ENCODE measurements at places on chromosomes 7 and 10. TPM values are rescaled to one million over a fixed set of nuclear protein-coding genes. Genes with fewer than 3 reads are reported as not detected.

GRCh38 chr7:585873-586272 is 66.2 kb upstream of the PDGFA start:
- DNase-seq = no peak

GRCh38 chr7:28815928-28816373 is 142.2 kb downstream of the TRIL start:
- DNase-seq = no peak

DNA sequence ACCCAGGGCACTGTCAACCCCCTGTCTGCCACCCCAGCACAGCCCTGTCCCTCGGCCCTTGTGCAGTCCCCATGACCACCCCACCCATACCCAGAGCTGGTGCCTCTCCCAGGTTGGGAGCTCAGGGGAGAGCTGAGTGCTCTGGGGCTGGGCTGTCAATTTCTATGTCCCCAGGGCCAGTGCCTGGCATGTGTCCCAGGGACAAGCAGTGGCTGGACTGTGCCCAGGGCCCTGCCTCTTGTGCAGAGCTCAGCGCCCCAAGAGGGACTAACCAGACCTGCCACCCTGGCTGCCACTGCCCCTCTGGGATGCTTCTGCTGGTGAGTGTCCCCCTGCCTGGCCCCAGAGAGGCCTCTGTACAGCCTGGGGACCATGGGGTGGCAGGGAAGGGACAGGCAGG is 29.0 kb upstream of the ZNF862 start:
- DNase-seq = no peak

GRCh38 chr10:54108961-54109360 is 692.1 kb downstream of the PCDH15 start:
- no peak for DNase-seq

DNA sequence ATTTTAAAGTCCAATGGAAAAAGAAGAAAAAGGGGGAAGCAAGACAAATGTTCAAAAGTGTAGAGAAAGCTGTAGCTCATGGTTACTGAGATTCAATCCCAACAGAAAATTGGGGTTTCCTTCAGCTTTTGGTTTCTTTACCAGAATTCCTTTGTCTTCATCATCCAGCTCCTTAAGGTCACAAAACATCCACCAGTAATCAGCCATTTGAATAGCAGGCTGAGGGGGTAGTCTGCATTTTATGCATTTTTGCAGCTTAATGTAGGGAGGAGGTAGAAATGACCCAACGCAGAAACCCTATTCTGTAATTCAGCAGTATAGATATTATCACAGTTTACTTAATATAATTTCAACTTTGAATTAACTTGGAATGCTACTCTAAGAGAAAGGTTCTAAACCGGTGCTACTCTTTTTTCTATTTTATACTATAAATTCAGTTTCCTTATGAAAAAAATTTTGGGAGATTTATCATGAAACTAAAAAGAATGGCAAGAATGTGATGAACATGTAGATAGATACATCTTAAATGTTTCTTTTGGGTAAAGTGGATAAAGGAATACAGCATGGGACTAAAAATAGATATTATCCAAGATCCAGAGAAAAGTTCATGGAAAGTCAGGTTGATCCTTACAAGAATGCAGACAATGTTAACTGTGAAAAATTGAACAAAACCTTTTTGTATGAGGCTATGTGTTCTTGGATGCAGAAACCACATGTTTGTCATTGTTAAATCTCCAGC is 596.9 kb downstream of the PHTF2 start:
- no peak for DNase-seq

DNA sequence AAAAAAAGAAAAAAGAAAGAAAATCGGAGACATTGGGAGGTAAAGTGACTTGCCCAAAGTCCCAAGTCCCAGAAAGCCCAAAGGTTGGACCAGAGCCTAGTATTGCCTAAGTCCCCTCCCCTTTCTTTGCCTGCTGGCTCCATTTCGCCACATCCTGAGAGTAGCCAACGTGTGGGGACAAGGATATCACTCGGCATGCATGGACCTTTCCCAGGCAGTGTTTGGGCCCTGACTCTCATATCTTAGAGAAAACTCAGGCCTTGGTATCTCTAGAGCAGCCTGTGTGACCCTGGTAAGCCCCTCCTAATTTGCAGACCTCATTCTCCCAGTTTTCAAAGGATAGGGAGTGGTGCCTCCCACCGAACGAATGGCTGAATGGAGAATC is 294.2 kb upstream of the ZMIZ1 start:
- DNase-seq = no peak

GRCh38 chr10:13139150-13139549 is 22.2 kb upstream of the MCM10 start:
- no peak for DNase-seq

- DNase-seq = no peak
These were observed 80.8 kb upstream of the SH2B2 start for GRCh38 chr7:102205915-102206314.

DNA sequence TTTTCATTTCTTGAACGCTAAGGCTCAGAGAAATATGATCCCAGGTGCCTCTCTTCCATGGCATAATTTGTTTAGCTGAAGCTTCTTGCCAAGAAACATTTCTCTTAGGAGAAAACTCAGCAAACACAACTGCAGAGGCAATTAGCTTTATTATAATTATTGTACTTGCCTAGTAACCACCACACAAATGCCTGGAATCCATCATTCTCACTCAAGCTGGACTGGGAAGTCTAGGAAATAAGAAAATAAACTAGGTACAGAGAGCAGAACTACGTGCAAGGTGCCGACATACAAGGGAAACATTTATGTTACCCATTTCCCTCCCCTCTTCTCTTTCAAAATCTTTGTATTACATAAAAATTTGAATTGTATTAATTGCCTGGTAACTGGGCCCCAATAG is 15.1 kb downstream of the SLC35B4 start:
- no peak for DNase-seq

DNA sequence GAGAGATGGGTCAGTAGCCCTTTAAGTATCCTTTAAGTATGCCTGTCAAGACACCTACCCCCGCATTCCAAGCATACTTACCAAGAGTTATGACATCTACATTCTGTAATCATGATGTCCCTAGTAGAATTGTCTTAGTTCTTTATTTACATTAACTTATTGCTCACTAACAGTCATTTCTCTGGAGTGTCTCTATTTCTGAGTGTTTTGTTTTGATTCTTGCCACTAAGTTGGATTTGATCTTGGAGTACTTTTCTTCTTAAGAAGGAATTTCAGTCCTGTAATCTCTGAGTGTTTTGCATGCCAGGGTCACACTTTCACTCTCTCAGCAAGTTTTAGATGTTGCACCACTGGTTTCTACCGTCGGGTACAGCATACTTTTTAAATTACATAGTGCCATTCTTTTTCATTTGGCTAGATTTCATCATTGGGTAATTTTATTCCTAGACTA is 1053.9 kb downstream of the KCNMA1 start:
- no peak for DNase-seq

DNA sequence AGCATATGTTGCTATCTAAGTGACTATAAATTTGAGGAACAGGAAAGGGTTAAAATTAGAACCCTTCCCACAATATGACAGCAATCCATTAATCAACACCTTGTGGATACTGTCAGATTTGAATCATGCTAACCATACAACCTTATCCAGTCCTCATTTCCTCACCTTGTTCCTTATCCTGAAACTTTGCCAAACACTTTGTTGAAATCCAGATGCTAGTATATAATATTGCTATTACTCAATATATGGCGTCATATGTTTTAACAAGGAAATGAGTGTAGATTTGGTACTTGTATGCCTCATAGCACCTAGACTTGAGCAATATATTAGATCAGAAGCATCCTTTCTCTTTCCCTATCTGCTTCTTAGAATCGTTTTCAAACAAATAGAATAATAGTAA is 66.3 kb upstream of the SLC25A13 start:
- DNase-seq = peak; percentile 91

- peak; percentile 93 for DNase-seq
These were observed 10.2 kb downstream of the CYREN start for GRCh38 chr7:135160098-135160857.

GRCh38 chr10:58373442-58373827 is 11.8 kb upstream of the TFAM start:
- DNase-seq = no peak

GRCh38 chr7:29229066-29229465 is 34.5 kb downstream of the CHN2 start:
- no peak for DNase-seq

GRCh38 chr10:47344996-47345870 is 2.9 kb upstream of the RBP3 start:
- DNase-seq = no peak

DNA sequence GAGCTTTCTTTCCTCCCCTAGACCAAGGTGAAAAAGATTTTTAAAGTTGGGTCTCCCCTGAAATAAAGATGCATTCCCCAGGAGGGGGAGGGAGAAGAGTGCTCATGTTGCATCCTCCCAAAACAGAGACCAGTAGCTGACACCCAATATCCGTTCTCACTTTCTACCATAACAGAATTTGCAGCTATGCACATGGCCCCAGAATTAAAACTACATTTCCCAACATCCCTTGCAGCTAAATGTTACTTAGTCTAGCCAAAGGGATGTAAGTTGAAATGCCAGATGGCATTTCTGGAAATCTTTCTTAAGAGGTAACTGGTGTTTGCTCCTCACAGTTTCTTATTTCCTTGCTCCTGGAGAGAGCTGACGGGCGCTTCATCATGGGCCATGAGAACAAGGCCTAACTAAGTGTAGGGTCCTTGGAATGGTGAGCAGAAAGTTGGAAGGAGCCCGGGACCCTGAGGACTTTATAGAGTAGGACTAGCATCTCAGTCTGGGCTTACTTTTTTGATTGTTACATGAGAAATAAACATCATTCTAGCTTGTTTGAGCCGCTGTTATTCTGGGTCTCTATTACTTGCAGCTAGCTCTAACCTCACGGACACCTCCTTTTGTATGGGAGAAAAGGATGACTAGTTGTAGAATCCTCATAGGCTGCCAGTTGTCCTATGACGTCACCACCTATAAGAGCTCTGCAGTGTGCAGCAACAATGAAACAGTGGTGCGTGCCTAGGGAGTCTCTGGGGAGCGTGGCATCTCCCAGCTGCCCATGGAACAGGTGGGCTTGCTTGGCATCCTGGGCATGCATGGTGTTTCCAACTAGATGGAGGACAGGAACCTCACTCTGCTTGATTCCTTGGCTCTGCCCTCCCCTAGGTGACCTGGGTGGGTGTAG is 46.1 kb upstream of the EXOC6 start:
- no peak for DNase-seq

- no peak for DNase-seq
These were observed 164.6 kb downstream of the ADARB2 start for GRCh38 chr10:1572519-1573333.

CHAT gene
- total RNA-seq = not detected

RTKN2 gene
- under 0.01 TPM for total RNA-seq

MBLAC1 gene
- total RNA-seq = 2.1 TPM

NPSR1 gene
- total RNA-seq = not detected

HSPA12A gene
- 0.77 TPM for total RNA-seq

APBB1IP gene
- not detected for total RNA-seq
